ENCODE measurements at places on chromosomes 7 and 10.

DNA sequence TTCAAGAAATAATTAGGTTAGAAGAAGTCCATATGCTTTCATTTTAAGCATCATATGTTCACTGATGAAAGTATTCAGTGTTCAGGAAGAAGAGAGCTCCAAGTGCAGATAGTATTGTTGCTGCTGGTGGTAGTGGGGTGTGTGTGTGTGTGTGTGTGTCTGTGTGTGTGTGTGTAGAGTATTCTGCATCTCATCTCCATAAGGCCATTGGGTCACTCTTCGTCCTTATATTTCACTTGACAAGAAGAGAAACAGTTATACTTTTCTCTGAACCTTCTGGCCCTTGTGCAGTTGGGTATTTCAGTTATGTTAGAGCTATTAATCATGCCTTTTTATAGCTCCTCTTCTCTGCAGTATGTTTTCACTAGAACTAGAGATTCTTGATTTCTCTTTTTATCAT is 26.2 kb downstream of the ADAM22 start:
- DNase-seq = no peak

DNA sequence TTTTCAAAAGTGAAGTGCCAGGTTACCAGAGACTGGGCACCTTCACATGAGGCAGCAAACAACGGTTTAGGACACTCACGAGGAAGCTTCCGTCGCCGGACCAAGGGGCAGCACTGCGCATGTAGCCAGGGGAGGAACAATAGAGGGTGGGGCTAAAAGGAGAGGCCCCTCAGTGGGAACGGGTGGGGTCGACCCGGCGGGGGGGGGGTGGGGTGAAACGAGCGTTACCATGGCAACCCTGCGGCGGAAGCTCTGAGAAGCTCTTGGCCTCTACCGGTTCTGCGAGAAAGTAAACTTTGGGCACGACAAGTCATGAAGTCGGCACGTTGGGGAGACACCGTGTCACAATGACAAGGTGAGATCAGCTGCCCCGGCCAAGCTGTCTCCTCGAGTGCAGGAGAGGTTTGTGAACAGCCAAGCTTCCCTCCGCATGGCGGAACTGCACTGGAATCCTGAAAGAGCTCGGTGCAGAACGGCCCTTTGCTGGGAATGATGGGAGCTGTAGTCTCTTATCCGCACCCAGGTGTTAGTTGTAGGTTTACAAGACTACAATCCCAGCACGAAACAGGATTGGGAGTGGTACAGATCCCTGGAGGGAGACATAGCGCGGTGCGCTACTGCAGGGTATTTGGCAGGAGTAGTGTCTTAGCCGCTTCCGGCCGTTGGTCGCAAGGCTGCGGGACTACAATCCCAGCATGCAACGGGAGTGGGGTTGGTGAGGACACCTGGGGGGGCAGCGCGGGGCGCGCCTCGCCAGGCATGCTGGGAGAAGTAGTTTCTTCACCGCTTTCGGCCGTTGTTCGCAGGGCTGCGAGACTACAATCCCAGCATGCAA is 72.8 kb upstream of the ZNF722 start:
- DNase-seq = peak; percentile 84

- no peak for DNase-seq
Measured at GRCh38 chr10:132302421-132303310, 5.1 kb downstream of the STK32C start.

DNA sequence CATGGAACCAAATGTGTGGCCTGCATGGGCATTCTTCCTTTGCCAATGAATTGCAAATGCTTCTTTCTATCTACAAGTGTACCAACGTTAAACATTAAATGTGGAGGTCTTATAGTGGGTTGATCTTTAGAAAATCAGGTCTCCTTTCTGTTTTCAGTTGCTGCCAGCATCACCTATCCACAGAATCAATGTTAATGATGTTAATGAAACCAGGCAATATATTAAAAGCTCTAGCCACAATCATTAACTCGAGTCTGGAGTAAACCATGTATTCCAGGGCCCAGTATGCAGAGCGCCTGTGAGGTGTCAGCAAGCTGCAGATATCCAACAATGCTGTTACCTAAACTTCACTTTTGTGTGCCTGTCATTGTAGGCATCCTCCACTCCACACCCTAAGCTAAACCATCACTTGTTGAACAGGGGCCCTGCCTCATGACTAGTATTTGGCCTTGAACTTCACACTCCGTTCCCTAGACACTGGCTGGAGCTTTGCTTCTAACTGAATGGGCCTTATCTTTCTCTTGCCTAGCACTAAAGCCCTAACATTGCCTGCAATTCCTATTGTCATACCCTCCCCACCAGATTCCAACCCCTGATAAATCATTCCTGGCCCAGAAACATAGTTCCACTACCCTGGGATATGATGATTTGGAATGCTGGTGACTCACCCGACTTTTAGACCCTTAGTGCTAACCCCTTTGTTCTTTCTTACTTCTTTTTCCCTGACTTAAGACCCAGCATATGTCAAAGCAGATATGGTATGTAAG is 24.3 kb upstream of the ITGB8 start:
- DNase-seq = no peak

DNA sequence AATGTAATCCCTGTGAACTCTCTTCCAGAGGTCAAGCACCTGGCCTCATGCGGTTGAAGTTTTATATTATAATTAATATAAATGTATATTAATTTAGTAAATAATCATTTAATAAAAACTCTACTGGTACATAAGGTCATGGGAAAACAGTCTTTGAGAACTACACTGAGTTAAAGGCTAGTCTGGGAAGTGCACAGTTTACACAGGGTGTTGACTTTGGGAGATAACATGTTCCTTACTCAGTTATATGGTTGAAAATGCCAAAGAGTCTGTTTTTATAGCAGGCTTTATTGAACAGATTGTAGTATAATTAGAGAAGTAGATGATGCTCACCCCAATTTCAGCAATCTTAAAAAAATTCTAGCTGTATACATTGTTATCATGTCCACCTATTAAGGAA is 735.9 kb downstream of the GATA3 start:
- DNase-seq = no peak

DNA sequence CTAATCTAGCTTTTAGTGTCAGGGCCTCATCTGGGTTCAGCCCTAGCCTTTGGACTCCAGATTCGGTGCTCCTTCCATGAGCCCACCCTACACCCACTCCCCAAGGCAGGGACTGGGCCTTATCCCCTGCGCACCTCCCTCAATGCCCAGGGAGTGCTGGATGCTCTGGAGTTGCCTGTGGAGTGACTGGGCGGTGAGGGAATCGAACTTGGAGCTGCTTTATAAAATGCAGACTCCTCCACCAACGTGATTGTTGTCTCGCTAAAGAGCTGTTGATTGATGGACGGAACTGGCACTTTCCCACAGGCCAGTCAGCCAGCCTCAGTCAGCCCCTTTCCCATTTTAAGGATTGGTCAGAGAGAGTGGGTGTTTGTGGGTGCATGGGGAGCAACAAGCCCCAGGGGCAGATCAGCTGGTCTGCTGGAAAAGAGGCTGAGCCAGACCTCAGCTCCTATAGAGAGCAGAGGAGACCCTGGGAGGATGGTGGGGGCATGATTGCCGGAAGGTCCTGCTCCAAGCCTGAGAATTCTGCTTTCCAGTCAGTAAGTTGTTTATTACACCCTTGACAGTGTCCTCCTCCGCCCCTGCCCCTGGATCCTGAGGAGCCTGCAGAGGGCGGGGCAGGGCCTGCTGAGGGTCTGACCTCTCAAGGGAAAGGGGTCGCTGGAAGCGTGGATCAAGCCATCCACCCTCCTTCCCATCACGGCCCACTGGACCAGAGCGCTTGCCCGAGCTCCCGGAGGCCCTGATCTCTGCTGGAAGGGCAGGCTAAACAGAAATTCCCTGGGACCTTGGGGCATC is 16.7 kb downstream of the UNC5B start:
- DNase-seq = no peak

DNA sequence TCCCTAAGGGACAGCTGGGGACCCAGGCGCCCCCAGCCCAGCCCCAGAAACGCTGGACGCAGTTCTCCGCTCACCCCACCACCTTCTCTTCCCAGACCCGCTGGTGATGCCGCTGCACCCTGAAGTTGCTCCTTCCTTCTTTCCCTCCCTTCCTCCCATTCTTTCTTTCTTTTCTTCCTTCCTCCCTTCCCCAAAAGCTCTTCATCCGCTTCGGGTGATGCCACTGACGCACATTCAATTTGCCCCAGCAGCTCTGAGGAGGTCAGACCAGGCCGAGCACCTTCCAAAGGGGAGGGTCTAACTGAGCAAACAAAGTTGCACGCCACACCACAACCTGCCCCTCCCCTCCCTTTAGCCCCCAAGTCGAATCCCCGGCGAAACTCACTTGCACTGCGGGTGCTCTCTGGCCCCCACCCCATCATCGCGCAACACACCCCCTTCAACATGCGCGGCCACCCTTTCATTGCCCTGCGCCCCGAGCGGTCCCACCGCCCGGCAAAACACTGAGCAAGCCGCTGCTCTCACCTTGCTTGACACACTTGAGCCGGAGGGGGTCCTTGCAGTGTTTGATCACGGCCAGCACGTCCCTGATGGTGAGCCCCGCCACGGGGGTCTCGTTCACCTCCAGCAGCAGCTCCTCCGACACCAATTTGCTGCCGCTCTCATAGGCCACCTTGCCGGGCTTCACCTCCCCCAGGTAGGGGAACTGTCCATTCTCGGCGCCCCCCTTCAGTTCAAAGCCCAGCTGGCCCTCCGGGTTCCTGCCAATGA is 787 bp downstream of the MAGI2 start:
- DNase-seq = no peak

DNA sequence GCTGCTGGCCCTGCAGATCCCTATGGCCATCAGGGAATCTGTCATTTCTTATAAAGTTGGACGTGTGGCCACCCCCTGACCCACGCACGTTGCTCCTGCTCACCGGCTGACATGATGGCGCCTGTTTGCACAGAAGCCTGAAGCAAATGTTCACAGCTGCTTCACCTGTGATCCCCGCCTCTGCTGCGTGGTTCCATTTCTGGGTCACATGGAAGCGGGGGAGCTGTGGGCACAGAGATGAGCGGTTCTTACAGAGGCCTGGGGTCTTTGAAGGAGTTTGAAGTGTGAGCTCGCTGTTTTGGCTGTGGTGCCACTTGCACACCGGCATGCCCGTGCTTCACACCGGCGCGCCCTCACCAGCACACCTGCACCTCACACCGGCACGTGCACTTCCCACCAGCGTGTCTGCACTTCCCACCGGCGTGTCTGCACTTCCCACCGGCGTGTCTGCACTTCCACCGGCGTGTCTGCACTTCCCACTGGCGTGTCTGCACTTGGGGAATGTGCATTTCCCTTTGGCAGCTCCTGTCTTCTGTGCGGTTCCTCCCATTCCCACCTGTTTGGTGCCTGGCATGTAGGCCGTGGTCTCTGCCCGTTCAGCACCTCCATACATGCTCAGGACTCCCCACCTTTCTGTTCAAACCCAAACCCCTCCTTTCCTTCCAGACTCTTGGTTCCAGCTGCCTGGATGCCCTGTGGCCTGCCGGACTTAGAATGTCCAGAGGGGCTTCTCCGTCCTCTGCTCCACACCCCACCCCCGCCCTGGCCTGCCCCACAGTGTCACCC is 86.7 kb downstream of the INPP5A start:
- no peak for DNase-seq

DNA sequence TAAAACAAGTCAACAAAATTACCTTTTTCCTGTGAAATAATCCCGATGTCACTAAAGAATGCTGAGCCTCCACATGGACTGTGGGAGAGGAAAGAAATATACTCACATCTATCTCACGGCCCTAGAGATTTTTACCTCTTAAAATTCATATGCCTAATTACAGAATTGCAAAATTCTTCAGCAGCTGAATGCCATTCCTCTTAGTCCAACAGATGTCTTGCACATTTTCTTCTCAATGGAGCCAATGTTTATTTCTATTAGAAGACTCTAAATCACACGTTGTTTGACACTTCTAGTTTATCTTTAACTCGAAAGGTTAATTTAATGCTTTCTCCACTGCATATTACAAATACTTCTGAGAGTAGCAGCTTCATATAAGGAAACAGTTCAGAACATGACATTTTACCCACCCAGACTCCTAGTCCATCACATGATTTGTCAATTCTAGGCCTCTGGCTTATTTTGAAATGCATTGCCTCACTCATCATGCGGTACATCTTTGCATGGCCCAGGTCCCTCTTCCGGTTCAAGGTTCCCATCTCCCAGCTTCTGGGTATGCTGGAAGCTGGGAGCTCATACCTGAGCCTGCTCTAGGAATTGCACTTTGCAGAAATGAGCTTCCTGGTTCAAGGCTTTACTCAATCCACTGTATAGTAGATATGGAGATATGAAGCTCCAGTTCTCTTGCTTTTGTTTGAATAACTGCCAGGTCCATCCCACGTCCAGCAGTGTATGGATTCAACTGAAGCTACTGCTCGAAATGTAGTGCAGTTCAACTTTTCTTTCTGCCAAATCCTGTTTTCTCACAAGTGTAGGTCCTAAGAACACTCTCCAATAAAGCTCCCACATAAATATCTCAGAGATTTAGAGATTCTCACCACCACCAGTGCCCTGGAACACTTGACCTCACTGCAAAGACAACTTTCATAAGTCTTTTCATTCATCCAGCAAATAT is 306.2 kb downstream of the GPR37 start:
- no peak for DNase-seq

All from activated CD4-positive, alpha-beta T cell treated with anti-CD3 and anti-CD28 coated beads for 4 hours (primary cell).